ENCODE measurements at places on chromosomes 1 and 21.

DNA sequence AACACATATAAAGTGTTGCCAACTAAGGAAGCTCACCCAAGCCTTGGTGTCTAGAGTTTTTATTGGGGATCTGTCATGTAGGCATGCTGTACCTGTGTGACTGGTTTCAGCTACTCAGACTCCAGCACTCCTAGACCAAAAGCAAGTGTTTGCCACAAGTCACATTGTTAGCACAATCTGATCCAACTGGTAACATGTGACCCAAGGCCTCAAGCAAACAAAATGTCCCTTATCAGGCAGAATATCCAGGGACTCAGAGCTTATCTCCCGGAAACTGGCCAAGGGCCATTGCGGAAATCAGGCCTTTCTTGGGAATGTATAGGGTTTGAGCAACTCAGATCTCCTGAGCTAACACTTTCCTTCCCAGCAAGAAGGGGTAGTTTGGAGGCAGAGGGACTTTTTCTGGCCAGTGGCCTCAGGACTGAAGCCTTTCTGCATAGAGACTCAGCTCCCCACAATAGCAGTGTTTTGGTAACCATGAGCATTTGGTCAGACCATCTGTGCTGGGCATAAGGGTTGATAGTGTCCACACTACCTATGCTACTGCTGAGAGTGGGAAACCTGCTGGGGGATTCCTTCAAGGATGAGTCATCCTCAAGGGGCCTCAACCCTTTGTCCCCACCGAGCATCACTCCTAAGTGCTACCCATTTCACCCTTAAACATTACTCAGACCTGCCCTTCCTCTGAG, 29.6 kb downstream of the NHLH2 start:
- DNase-seq: no peak

- DNase-seq: no peak
Measured at GRCh38 chr1:219460081-219460895, 152.6 kb downstream of the ZC3H11B start.

- DNase-seq: no peak
Measured at GRCh38 chr1:212973899-212974298, 23.6 kb downstream of the VASH2 start.

GRCh38 chr1:151502035-151502700, 9.0 kb upstream of the CGN start:
- no peak for DNase-seq
